ENCODE measurements at places on chromosomes 2 and 18. TPM values are rescaled to one million over a fixed set of nuclear protein-coding genes. Genes with fewer than 3 reads are reported as not detected.

DNA sequence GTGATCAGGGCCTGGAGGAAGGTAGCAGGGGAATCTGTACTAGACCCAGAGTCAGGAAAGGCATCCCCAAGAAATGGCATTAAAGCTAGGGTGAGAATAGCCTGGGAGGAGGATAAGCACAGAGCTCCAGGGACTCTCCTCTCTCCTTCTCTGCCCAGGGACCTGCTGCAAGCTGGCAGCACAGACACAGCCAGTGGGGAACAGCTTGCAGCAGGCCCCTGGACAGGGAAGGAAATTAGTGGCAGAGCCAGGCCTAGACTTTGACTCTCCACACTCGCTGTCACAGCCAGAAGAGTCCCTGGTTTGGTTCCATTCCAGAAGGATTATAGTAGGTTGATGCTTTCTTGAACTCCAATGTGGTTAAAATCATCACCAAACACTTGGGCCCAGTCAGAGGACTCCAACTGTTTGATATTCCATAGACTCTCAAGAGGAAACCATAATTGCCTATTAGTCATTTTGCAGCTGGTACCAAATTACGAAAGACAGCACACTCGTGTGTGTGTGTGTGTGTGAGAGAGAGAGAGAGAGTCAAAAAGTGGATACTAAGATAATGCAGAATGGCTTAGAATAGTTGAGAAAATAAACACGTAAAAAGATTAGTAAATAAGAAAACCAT lies 95.5 kb upstream of the ATP8B1 start:
- DNase-seq, result no peak

DNA sequence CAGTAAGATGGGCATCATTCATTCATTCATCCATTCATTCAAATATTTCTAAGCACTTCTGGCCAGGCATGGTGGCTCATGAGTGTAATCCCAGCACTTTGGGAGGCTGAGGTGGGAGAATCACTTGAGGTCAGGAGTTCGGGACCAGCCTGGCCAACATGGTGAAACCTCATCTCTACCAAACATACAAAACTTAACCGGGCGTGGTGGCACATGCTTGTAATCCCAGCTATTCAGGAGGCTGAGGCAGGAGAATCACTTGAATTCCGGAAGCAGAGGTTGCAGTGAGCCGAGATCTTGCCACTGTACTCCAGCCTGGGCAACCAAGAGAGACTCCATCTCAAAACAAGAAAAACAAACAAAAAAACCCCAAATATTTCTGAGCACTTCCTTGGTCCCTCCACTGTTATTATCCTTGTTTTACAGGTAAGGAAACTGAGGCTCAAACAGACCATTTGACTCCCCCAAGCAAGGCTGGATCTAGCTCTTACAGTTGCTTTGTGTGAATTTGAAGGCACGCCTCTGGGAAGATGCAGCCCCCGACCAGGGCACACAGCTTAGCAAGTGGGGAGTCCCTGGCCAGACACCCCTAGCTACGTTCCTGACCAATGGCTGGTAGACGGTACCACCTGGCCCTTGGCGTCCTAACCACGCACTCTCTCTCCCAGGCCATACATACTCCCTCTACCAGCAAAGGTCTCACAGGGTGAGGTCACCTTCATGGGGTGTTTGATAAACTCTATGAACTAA lies 50.6 kb upstream of the ODC1 start:
- DNase-seq, result no peak

- DNase-seq, result no peak
Observed at GRCh38 chr18:53441761-53442414, 782.6 kb downstream of the MBD2 start.

- no peak for DNase-seq
Observed at GRCh38 chr2:123359636-123360035, 665.5 kb upstream of the CNTNAP5 start.

GRCh38 chr2:48414980-48415835 lies 114.7 kb upstream of the STON1 start:
- DNase-seq, result no peak

- no peak for DNase-seq
Observed at GRCh38 chr18:79888016-79888415, 63.4 kb downstream of the SLC66A2 start.

DNA sequence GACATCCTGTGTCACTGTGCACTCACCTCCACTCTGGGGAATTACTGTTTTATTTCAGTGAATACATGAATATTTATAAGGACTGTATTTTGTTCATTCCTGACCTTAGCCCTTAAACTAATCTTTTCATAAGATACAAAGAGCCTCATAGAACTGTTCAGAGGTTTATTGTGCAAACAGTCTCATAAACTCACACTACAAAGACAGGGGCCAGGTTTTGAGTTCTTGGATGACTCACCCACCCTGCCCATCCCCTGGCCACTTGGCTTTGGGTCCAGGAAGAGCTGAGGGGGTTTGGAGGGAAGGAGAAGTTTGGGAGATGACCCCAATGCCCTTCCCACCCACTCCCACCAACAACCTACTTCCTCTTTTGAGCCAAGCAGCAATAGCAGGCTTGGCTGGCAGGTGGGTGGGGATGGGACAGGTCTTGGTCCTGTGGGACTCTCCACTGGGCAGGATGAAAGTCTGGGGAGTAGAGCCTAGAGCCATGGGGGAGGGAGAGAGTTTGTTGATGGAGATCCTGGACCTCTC lies 43.1 kb upstream of the IL1R2 start:
- no peak for DNase-seq

GRCh38 chr2:69143748-69144360 lies 130.9 kb downstream of the ANTXR1 start:
- no peak for DNase-seq

GRCh38 chr2:63853527-63854310 lies 12.0 kb downstream of the UGP2 start:
- no peak for DNase-seq

GRCh38 chr2:38344813-38345212 lies 32.3 kb downstream of the ATL2 start:
- no peak for DNase-seq

DNA sequence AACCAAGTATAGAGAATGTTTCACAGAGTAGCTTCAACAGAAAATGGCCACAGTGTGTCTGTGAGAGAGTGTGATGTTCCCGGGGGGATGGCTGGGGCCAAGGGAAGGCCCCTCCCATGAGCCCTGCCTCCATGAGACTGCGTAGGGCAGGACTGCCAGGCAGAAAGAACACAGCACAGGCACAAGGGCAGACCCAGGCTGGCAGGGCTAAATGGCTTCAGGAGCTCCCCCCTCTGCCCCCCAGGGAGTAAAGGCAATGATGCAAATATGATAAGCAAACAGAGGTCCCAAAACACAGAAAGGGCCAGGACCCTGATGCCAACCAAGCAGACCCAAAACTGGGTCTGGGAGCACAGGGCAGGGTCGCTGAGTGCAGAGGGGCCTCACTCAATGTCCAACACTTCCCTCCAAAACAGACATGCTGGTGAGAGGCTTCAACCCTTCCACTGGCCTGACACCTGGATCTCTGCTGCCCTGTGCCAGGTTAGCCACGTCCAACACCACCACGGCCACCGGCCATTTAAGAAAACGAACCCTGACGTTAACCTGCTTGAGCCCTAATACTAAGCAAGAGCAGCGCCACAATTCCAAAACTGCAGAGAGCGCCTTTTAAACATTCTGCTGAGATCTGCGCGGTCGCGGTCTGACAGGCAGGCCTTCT lies 90.3 kb downstream of the HDAC4 start:
- DNase-seq, result no peak

GRCh38 chr2:191824398-191824797 lies 22.5 kb downstream of the CAVIN2 start:
- no peak for DNase-seq

- DNase-seq, result no peak
Observed at GRCh38 chr2:96329456-96329855, 4.3 kb downstream of the ITPRIPL1 start.

DNA sequence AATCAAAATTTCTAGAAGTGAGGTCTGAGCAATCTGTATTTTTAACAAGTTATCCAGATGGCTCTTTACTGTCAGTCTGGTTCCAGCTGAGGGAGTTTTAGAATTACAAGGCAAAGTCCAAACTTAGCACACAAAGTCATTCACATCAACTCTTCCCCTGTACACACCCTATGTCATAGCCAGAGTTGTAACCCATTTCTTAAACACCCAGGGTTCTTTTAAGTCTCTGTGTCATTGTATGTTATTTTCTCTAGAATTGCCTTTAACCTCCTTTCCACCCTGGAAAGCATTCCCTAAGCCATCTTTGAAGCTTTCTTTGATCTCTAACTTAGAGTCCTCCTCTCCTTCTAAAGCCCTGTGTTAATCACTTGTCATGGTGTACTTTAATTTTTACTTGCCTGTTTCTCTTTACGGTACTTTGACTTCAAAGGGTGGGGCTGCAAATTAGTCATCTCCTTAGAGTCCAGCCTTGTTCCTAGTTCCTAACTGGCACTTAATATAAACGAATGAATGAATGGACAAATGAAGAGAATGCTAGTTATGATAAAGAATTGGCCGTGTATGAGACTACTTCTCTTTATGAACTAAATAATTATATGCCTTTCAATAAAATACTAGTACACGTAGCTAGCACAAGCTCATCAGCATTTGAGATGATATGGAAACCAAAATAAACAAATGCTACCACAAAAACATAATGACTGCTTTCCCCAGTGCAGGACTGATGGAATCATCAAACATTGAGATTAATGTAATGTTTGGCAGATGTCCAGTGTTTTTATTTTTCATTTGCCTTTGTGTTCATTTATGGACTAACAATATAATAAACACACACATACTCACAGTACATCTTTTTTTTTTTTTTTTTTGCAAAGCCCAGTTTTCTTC lies 11.9 kb upstream of the ACTR3 start:
- DNase-seq, result no peak

- DNase-seq, result no peak
Observed at GRCh38 chr2:127130421-127130820, 23.5 kb upstream of the BIN1 start.

GRCh38 chr2:22600999-22601398 lies 784.0 kb upstream of the KLHL29 start:
- no peak for DNase-seq

GRCh38 chr2:25606892-25607291 lies 66.5 kb downstream of the DTNB start:
- DNase-seq, result no peak

- DNase-seq, result no peak
Observed at GRCh38 chr18:9025091-9025838, 77.2 kb upstream of the NDUFV2 start.

DNA sequence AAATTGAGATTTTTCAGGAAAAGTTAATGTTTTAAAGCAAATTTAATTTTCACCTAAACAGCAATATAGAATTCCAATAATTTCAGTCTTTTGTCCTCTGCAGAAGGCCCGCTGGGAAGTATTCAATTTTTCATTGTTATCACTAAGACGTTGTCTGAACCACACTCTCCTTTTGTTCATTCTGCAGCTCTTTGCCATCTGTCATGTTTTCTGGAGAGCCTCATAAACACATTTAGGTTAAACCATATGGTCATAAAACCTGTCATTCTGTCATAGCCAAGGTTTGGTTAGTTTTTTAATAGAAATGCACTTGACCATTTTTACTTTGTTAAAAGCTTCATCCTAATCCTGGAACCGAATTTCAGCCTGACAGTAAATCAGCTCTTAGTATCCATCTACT lies 54.0 kb upstream of the PGAP1 start:
- no peak for DNase-seq

- no peak for DNase-seq
Observed at GRCh38 chr2:165011199-165011598, 55.9 kb upstream of the SLC38A11 start.

DNA sequence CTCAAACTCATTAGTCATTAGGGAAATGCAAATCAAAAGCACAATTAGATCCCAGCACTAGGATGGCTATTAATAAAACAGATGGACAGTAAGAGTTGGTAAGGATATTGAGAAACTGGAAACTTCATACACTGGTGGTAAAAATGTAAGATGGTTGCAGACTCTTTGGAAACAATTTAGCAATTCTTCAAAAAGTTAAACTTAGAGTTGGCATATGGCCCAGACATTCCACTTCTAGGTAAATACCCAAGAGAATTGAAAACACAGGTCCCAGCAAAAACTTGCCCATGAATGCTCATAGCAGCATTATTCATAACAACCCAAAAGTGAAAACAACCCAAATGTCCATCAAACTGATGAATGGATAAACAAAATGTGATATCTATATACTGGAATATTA lies 84.9 kb upstream of the ZFP36L2 start:
- DNase-seq, result no peak

DNA sequence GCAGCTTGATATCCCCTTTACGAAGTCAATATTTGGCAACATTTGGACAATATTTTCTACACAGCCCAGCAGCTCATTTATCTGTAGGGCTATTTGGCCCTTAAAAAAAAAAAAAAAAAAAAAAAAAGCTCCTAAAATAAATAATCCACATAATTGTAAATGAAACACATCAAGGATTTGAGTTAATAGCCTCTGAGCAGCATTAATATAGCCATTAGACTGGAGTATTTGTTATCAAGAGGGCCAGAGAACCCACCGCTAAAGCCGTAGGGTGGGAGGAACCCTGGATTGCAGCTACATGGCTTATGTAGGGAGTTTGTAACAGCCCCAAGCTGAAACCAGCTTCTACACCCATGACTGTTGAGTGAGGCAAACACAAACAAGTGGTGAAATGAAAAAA lies 84.5 kb downstream of the RNF152 start:
- DNase-seq, result no peak

DNA sequence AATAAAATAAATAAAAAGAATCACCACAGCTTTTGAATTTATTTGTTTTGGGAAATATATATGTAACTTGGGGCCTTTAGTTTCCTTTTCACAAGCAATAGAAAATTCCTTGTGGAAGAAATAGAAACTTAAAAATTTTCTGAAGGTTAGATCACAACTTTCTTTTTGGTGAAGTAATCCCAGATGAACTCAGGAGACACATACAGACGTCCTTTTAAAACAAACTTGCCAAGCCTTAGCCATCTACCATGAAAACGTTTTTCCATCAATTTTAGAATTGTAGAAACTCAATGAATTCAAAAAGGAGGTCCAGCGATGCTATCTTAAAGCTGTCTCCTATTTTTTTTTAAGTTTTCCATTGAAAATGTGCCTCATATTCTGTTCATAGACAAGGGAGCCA lies 225.6 kb downstream of the ASXL3 start:
- no peak for DNase-seq

- DNase-seq, result no peak
Observed at GRCh38 chr2:64166212-64166611, 22.0 kb upstream of the PELI1 start.

GRCh38 chr2:239609607-239610310 lies 208.9 kb upstream of the HDAC4 start:
- no peak for DNase-seq

- no peak for DNase-seq
Observed at GRCh38 chr2:237664151-237664550, 36.8 kb downstream of the LRRFIP1 start.

PLA2R1 gene
- total RNA-seq, result 12.5 TPM

CCDC85A gene
- total RNA-seq, result 3.1 TPM

PAIP2B gene
- 9.0 TPM for total RNA-seq

MZT2B gene
- 99.9 TPM for total RNA-seq

NEUROD1 gene
- not detected for total RNA-seq

SATB2 gene
- 8.2 TPM for total RNA-seq

KLHL14 gene
- total RNA-seq, result 0.33 TPM

LBX2 gene
- 1.3 TPM for total RNA-seq

DYNC1I2 gene
- total RNA-seq, result 126 TPM

CEP68 gene
- 23.3 TPM for total RNA-seq

POMC gene
- 2.9 TPM for total RNA-seq

ALPG gene
- not detected for total RNA-seq

SCN3A gene
- 0.64 TPM for total RNA-seq

CHST10 gene
- total RNA-seq, result 8.3 TPM

ARHGAP28 gene
- total RNA-seq, result 10.8 TPM

RIT2 gene
- not detected for total RNA-seq

Data from breast epithelium (tissue), 4 donors.